ENCODE measurements at places on chromosomes 5 and 9.

- no peak for DNase-seq
Measured at GRCh38 chr5:143693651-143694252, 118.2 kb upstream of the HMHB1 start.

GRCh38 chr5:84272771-84273516, 111.7 kb downstream of the EDIL3 start:
- DNase-seq = no peak

DNA sequence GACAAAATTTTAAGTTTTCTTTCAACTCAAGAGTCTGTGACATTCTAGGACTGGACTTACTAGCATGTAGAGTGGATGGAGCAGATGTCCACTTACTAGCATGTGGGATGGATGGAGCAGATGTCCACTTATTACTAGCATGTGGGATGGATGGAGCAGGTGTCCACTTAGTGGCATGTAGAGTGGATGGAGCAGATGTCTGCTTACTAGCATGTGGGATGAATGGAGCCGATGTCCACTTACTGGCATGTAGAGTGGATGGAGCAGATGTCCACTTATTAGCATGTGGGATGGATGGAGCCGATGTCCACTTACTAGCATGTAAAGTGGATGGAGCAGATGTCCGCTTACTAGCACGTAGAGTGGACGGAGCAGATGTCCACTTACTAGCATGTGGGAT, 2.4 kb downstream of the SLC36A1 start:
- DNase-seq = no peak

GRCh38 chr9:14967450-14968321, 57.5 kb upstream of the FREM1 start:
- no peak for DNase-seq

- DNase-seq = no peak
Measured at GRCh38 chr9:127961155-127961490, 19.7 kb downstream of the EEIG1 start.

DNA sequence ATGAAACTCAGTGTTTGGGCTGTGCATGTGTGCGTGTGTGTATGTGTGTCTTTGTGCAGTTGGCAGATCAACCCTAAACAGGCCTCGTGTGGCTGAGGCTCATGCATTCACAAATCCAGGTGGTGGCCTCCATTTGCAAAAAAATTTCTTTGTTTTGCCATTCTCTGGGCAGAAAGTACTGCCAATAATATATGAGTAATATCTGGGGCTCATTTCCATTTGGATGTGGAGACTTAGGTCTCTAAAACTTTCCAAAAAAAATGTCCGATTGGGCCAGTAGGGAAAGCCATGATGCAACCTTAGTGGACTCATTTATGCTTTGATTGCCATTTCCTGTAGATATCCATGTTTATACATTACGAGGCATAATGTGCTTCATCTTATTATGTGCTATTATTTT, 77.9 kb upstream of the RPS23 start:
- DNase-seq = no peak
